Left renal pelvis (tissue), 4 donors: ENCODE measurements at places on chromosomes 4 and X. TPM values are rescaled to one million over a fixed set of nuclear protein-coding genes. Genes with fewer than 3 reads are reported as not detected.

DNA sequence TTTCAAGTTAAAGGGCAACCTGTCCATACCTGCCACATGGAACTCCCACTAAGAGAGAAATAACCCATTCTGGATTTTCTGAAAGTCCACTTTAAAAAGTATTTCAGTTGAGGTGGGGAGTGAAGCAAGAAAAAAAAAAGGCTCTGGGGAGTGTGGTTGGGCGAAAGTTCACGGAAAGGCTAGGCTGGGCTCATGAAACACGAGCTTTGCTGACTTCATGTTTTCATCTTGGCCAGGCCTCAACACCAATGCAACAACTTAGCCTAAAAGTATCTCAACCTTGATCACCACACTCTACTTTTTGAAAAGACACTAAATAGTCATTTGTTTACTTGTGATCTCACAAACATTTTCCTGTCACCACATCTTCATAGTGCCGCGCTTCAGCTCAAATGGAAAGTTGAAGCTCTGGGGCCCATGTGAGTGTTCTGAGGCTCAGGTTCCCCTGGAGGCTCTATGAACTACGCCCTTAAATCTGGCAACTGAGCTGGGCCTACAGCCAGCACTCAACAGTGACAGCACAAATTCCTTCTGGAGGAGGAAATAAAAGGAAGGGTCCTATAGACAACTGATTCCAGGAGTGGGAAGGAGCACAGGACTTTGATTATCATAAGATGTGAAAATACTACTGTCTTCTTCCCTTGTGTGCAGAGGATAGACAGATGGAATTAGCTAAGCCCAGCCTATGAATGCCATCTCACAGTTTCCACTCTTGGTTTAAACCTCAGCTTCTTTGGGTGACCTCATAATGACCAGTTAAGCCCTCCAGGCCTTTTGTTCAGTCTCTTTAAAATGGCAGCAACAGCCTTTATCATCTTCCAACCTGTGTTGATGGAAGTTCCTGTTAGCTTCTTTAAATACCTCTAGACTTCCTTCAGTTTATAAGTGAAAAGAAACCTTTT, 5.1 kb downstream of the CD40LG start:
- no peak for DNase-seq

GRCh38 chrX:23919706-23920320, 12.0 kb downstream of the CXorf58 start:
- no peak for DNase-seq

DNA sequence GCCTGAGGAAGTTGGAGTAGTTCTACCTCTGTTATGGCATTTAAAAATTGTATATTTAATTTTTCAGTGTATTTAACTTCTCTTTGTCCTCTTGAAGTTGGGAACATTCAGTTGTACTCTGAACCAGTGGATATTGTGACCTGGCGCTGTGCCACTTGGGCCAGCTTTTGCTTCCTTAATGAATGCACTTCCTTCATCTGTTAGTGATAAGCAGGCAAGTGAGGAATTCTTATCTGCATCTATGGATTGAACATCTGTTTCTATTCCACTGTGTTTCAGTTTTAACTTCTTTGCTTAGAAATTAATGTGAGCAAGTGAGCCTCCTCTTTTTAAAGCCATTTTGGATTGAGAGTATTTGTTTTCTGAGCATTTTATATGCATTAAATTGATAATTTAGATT, 128.3 kb downstream of the UCHL1 start:
- DNase-seq: no peak

- DNase-seq: no peak
Observed at GRCh38 chr4:42732776-42733175, 75.9 kb upstream of the ATP8A1 start.

The ADH1A gene
- 0.56 TPM for polyA plus RNA-seq
